ENCODE measurements at places on chromosomes 5 and 9.

GRCh38 chr5:134079748-134080581 lies 34.5 kb upstream of the TCF7 start:
- peak; percentile 78 for DNase-seq

- DNase-seq: no peak
Measured at GRCh38 chr9:129698254-129698757, 32.9 kb downstream of the PRRX2 start.

GRCh38 chr5:176362233-176362490 lies 598 bp upstream of the KIAA1191 start:
- DNase-seq: no peak

GRCh38 chr5:151427258-151427657 lies 20.1 kb upstream of the SLC36A1 start:
- DNase-seq: no peak

DNA sequence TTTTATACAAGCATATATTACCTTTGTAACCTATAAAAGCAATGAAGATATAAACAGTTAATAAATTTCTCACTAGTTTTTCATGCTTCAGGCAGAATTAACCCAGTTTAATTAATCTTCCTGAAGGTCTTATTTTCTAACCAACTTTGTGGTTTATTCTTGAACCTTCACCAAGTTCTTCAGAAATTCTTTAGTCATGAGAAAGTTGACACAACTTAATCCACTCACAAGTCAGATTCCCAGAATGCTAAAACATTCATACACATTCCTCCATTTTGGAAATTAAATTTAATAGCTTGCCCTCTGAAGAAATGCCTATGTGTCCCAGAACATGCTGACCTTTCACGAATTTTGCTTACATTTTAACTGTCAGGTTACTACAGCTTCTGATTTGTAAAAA lies 105.4 kb upstream of the PAM start:
- no peak for DNase-seq

DNA sequence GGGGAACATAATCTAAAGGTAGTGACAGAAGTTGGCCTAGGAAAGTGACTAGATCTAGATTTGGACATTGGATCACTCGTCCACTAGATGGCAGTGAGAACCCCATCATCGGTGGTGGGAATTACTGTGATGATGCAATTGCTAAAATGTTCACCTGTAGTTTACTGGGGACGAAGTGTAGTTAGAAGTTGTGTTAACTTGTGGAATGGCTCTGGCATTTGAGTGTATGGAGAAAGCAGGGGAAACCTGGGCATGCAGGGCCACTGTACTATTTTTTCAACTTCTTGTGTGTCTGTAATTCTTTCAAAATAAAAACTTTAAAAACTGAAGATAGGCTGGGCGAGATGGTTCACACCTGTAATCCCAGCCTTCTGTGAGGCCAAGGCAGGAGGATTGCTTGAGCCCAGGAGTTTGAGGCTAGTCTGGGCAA lies 75.5 kb downstream of the PHAX start:
- DNase-seq: peak; percentile 75

GRCh38 chr9:115229496-115229895 lies 111.5 kb upstream of the TNC start:
- no peak for DNase-seq

GRCh38 chr9:93422977-93423616 lies 28.4 kb upstream of the FAM120A start:
- no peak for DNase-seq

DNA sequence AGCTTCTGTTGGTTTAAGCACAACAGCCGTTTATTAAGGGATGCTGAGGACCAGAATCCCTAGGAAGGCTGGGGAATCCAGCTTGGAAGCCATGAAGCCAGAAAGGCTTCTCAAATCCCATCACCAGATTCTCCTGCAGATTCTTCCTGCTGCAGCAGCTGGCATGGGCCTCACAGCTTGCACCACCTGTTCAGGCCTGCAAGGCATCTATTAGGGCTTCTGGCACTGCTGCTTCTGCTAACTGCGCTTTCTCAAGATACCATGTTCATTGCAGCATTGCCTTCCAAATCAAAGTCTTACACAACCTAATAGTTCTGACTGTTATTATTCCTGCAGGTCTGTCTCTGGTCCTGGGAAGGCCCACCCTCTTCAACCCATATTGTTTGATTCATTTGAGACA lies 51.2 kb upstream of the ZNF366 start:
- no peak for DNase-seq

GRCh38 chr5:100889165-100889743 lies 13.8 kb downstream of the ST8SIA4 start:
- no peak for DNase-seq

- DNase-seq: no peak
Measured at GRCh38 chr5:33833237-33833575, 58.6 kb downstream of the ADAMTS12 start.

DNA sequence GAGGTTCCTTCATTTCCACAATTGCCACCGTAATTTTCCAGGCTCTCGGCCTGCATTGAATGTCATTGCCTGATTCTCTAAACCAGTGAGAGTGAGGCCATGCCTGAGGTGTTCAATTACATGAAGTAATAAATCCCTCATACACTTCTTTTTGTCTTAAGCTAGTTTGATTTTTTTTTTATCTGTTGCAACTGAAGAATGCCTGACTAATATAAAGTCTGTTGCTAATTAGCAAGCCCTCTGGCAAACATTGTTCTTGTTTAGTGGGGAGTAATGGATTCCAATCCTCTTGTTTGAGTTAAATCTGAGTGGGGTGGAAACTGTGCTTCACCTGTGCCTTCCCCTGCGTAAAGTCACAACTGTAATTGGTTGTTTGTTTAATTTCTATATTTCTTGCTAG lies 338.1 kb upstream of the ATP10B start:
- no peak for DNase-seq

DNA sequence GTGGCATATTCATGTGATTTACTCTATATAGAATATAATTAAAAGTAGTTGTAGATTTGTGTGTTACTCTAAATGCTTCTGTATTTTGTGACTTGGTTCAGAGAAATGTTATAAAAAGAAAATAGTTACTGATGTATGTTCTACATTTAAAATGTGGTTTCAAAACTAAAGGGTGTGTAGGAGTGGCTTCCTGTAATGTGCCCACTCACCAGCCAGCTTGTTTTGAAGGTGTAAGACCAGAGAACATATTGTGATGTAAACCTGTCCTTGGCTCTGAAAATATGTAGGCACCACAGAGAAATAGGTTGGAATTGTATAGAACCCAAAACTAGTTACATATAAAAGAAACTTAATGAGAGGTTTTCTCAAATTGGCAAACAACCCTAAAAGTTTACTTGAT lies 51.2 kb upstream of the ARRDC3 start:
- peak; percentile 11 for DNase-seq

DNA sequence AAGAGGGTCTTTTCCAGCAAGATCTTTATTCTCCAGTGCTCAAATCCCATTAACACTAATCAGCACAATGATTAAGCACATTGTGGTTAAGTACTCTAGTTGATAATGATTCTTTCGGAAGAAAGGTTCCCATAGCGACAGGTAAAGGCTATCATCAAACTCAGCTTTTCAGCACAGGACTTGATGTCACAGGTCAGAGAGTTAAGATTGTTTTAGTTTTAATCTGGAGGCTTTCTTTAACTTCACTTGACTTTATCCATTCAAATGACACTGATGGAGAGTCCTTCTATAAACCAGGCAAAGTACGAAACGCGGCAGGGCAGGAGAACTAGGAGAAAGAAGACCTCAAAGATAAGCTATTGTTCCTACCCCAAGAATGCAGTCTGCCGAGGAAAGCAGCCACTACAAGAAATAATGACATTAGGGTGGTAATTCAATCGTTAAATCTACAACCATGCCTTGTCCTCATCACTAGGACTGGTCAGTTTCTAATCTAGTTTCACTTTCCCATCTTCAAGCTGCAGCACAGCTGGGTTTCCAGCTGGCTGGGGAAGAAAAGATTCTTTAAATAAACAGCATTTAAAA lies 4.6 kb downstream of the NRG2 start:
- no peak for DNase-seq

DNA sequence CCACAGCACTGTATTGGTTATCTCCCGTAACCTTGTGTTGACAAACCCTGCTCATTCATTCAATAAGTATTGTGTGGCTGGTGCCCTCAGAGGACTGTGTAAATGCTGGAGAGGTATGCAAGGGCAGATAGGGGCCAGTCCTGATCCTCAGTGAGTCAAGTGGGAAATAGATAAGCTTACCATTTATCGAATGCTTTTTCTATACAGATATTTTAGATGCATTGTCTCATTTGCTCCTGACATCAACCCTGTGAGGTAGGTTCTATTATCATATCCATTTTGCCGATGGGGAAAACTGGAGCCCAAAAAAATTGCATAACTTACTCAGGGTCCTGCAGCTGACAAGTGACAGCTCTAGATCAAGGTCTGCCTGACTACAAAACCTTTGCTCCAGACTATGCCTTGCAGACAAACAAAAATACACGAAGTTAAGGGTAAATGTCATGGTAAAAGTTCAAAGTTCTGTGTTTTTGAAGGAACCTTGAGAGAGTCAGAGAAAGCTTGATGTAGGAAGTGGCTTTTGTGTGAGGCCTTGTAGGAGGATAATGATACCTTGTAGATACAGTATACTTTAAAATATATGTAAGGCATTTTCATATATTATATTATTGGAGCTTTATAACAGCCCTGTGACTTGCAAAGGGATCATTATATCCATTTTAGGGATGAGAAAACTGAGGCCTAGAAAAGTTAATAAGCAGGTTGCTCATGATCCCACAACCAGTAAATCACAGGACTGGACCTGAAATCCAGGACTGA lies 22.7 kb downstream of the CYFIP2 start:
- no peak for DNase-seq

- DNase-seq: no peak
Measured at GRCh38 chr5:155514105-155514563, 500.6 kb downstream of the KIF4B start.

GRCh38 chr5:139775872-139776271 lies 19.7 kb upstream of the PSD2 start:
- no peak for DNase-seq

GRCh38 chr9:124493794-124494479 lies 13.3 kb downstream of the NR5A1 start:
- DNase-seq: no peak

- no peak for DNase-seq
Measured at GRCh38 chr5:100424787-100425186, 110.4 kb upstream of the FAM174A start.

- no peak for DNase-seq
Measured at GRCh38 chr5:101675510-101676219, 620.4 kb downstream of the SLCO4C1 start.

- no peak for DNase-seq
Measured at GRCh38 chr9:125608489-125609224, 98.4 kb downstream of the MAPKAP1 start.

DNA sequence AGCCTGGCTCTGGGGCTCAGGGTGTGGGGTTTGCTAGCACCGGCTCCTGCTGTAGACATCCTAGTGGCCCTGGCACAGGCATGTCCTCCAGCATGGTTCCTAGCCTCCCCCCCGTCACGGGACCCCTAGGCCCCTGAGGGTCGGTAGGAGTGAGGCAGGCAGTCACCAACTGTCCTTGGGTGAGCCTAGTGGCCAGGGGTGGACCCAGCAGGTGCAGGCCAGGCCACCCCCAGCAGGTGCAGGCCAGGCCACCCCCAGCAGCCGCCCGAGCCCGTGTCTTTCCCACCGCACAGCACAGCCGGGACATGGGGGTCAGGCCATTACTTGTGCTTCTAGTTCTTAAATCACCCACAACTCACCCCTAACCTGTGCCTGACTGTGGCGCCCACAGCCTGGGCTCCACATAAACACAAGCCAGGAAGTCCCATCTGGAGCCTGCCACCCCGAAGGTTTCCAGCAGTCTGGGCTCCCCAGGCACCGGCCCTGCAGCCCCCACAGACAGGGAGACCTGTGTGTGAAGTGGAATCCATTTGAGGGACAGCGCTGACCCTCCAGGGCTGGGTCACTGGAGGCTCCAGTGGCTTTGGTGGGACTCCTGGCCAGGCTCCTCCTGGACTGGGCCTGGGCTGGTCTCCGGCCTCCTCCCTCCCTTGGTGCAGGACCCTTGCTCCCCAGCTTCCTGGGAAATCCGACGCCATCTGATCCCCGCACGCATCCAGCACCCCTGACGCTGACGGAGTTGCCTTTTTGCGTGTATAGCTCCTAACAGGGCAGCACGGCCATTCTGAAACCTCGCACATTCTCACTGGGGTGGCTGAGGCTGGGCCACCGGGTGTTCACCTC lies 114.1 kb upstream of the LPCAT1 start:
- no peak for DNase-seq

DNA sequence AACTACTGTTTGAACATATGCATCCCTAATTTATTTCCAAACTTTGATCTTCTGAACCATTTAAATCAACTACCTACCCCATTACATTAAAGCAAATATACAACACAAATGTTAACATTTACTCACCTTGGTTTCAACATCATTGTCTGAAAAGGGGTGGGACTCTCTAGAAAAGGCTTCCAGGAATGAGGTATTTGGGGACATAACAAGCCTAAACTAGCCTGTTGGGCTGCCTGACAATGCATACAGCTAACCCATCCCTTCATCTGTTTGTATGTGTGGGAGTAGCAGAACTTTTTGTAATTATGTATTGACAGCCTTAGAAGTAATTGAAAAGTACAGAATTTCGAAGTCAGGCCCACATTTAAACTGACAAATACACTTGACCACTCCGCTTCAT lies 2225.9 kb upstream of the C9orf72 start:
- DNase-seq: no peak

DNA sequence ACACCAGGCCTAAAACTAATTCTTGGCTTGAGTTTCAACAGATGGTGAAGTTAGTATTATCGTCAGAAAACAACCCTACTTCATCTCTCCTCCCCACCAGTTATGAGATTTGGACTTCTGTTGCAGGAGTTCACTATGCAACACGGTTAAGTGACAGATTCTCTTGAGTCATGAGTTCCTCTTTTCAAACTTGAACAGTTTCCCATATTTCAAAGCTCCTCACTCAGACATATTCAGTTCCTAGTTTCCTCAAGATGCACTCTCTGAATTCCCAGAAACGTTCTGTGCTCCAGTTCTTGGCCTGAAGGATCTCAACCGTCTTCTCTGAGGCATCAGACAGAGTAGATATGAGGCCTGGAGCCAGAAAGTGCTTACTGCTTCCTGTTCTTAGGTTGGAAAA lies 7.3 kb upstream of the PTGER4 start:
- DNase-seq: no peak

DNA sequence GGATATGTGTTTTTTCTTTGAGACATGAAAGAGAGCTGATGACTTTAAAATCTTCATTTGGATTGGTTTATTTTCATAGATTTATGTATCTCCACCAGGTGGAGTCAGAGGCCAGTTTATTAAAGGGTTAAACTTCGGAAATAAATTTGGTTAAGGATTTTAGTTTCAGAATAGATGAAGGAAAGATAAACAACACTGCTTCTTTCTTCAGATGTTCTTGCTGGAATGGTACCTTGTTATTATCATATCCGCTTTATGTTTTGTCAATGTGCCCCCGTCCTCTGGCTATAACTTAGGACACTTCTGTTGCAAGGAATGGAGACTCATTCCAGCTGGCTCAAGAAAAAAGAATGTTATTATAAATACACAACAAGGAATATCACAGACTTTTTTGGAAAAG lies 81.2 kb downstream of the ALDH1A1 start:
- DNase-seq: no peak

- no peak for DNase-seq
Measured at GRCh38 chr5:11520241-11520930, 383.9 kb downstream of the CTNND2 start.

- no peak for DNase-seq
Measured at GRCh38 chr5:154135125-154135817, 55.3 kb upstream of the GALNT10 start.
